Immature natural killer cell (primary cell): ENCODE measurements at places on chromosomes 3 and 15.

GRCh38 chr3:127438951-127439350 lies 151.1 kb upstream of the PRR20G start:
- no peak for DNase-seq

DNA sequence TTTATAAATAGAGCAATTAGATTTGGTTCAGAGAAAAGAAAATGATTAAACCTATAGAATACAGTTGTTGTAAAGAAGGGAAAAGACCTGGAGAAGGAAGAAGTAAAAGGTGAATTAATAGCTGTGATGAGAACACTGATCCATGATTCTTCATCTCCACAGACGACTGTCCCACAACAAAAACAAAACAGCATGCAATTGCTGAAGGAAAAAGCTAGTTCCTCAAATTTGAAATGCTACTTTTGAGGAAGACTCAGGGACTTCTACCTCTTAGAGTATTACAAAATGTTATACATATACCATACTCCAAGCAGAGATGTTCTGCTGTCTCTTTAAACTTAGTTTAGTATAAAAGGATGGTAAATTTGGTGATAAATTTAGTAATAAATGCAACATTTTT lies 21.5 kb downstream of the ALCAM start:
- DNase-seq: no peak

GRCh38 chr15:25478313-25478712 lies 39.5 kb upstream of the UBE3A start:
- DNase-seq: no peak

DNA sequence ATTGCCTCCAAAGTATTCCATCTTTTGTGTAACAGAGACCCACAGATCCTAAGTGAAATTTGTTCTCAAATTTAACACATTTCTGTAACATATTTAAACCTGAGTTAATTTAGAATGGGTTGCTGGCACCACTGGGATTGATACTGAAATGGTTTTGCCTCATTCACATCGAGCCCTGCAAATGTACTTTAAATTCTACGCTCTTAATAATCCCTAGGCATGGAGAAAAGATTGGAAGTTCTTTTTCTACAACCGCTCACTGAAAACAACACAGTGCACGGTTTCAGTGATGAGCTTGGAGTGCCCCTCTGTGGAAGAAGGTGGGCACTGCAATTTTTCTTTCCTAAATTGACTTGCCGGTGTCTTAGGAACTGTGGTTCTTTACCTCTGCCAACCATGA lies 109.9 kb upstream of the ATP11B start:
- peak; percentile 36 for DNase-seq

- no peak for DNase-seq
Measured at GRCh38 chr3:138438896-138439295, 4.5 kb downstream of the ESYT3 start.

DNA sequence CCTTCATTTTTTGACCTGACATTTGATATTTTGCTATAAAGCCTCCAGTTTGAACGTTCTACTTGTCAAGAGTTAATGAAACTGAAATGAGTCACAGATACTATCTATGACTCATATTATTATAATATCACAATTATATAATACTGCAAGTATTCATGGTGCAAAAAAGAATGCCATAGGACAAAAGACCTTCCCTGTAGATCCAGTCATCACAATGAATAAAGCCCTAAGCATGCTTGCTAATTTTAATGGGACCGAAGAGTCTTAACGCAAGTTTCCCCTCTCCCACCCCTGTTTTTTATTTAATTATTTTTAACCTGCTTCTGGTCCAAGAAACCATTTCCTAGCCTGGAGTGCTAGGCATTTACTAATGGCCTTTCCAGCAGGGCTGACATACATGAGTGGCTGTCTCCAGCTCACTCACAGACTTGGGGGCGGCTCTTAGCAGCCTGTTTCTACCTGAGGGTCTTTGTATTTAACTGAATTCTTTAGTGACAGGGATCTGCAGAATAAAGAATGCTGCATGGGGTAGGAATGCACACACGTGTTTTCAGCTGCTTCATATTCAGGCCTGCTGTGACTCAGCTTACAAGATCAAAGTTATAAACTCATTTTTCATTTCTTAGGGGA lies 61.2 kb downstream of the THBS1 start:
- DNase-seq: no peak

GRCh38 chr3:122987231-122987630 lies 40.3 kb downstream of the SEMA5B start:
- DNase-seq: no peak

DNA sequence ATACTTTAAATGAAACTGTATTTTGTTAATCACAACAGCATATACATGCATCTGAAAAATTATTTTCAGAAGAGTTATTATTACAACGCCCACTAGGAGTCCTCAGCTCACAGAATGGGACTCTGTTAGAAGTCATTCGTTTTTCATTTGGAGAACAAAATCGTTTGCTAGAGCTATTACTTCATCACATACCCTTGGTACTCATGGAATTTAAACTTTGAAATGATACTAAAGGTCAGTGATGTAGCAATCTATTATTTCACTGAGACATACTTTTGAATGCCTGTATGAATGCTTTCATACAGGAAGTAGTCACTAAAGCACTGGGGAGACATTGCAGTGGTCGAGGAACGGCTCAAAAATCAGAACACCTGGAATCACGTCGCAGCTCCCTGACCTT lies 198.1 kb downstream of the MBNL1 start:
- DNase-seq: peak; percentile 30

DNA sequence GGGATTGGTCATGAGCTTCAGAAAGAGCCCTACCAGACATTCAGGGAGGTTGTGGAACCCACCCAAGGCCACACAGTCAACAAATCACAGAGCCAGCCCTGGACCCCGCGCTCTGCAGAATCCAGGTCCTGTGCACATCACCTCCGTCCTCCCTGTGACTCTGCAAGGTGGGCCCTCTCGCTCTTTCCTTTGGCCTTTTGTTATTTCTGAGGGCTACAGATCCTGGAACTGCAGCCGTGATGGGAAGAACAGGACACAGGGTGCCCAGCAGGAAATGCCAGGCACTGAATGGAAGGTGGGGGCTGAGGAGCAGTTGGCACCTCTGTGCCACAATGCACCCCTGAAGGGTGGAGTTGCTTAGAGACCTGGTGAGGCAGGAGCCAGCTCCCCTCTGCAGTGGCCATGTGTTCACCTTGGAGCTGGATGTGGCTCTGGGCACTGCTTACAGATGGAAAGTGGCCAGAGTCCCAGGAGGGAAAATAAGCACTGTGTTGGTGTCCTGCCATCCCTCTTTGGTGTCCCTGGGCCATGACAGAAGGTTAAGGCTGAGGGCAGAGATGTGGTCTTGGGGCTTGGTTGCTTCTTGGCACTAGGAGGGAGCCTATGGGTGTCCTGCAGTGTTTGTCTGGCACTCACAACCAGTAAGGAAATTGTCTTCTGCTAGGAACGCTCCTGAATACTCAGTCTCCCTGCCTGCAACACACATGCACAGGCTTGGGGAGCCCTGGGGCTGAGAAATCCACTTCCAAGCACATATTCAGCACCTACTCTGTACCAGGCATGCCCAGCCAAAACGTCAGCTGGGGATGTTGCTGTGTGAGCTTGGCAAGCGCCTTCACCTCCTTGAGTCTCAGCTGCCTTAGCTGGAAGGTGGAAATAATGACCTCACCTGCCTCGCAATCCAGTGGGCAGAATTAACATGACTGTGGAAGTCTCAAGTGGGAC lies 98.0 kb upstream of the SLC6A6 start:
- DNase-seq: no peak

DNA sequence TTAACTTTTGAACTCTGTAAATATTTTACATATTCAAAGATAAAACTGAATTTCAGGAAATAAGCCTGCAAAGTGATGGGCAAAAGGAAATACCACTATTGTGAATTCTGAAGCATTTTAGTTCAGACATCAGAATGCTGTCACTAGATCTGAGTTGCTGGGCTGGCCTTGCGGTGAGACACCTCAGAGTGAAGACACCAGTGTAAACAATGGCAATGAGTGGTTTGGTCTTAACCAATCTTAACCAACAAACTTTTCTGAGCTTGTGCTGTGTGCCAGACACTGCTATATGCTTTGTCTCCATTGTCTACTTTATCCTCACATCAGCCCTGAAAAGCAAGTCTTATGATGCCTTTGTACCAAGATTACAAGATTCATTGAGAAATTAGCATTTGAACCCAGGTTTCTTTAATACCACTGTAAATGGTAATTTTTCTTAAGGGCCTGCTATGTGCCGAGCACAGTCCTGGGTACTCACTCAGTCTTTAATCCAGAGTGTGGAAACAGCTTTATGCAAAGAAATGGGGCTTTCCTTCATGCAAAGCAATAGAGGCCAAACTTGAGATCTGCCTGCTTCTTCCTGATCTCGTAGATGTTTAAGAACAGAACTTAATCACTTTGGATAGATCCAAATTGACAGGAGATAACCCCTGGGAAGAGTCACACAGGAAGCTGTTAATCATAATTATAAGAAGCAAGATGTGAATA lies 55.0 kb downstream of the TMEM39A start:
- no peak for DNase-seq

GRCh38 chr3:23489300-23490158 lies 286.4 kb downstream of the UBE2E2 start:
- DNase-seq: no peak

DNA sequence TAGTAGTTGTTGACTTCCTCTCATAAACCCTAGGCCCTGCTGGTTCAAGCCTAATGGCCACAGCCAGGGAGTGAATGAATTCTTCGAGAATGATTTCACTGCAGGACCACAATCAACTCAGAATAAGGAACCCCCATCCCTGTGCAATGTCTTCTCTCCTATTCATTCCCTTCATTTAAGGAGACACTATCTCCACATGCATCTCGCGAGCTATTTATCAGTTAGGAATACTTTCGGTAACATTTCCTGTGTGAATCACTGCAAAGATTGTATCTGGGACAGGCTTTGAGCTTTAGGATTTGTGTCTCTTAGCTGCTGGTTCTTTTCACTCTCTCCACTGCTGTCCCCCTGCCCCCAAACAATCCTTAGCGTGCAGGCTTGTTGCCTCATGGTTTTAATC lies 94.4 kb downstream of the MYLK start:
- no peak for DNase-seq

DNA sequence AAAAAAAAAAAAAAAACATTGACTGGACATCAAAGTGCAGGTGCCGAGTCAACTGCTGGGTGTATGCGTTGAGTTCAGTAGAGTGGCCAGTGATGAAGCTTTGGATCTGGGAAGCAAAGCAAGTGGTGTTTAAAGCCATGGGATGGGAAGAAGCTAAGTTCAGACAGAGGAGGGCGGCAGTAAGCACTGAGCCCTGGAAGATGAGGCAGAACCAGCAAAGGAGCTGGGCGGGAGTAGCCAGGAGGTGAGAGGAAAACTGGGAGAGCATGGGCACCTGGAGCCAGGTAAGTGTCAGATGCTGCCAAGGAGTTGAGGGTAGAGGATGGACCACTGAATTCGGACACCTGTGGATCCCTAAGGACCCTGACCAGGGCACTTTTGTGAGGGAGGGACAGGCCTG lies 11.4 kb upstream of the GNAI2 start:
- no peak for DNase-seq

- no peak for DNase-seq
Measured at GRCh38 chr15:74274470-74275038, 38.4 kb downstream of the CCDC33 start.

GRCh38 chr3:148943506-148944205 lies 47.7 kb upstream of the GYG1 start:
- peak; percentile 30 for DNase-seq

- no peak for DNase-seq
Measured at GRCh38 chr3:17820704-17821103, 78.3 kb upstream of the TBC1D5 start.

GRCh38 chr3:74465715-74466410 lies 148.6 kb downstream of the CNTN3 start:
- no peak for DNase-seq

DNA sequence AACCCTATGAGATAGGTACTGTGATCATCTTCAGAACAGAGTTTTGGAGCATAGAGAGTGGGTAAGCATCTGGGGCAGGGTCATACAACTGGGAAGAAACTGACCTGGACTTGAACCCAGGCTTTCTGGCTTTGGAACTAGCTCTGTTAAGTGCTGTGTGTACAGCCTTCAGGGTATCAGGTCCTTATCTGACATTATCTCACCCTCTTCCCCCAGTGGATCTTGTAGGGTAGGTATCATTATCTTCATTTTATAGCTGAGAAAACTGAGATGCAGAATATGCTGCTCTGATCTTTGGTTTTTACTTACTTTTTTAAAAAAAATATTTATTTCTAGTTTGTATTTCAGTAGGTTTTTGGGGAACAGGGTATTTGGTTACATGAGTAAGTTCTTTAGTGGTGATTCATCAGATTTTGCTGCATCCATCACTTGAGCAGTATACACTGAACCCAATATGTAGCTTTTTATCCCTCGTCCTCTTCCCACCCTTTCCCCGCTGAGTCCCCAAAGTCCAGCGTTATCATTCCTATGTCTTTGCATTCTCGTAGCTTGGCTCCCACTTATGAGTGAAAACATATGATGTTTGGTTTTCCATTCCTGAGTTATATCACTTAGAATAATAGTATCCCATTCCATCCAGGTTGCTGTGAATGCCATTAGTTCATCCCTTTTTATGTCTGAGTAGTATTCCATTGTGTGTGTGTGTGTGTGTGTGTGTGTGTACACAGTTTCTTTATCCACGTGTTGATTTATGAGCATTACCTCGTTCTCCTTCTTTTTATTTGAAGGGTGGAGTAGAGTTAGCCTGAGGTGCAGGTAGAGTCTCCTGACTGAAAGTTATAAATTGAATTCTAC lies 271.2 kb downstream of the PTPRG start:
- no peak for DNase-seq

- DNase-seq: peak; percentile 92
Measured at GRCh38 chr3:132416807-132417694, at the start of gene DNAJC13. Gene DNAJC13 (plus strand): TSS chr3:132417502. CDS start chr3:132434551, 17,049 bp downstream.

- DNase-seq: no peak
Measured at GRCh38 chr3:53318522-53318921, 28.8 kb downstream of the DCP1A start.

- no peak for DNase-seq
Measured at GRCh38 chr3:43627360-43627759, 5.5 kb upstream of the ANO10 start.

DNA sequence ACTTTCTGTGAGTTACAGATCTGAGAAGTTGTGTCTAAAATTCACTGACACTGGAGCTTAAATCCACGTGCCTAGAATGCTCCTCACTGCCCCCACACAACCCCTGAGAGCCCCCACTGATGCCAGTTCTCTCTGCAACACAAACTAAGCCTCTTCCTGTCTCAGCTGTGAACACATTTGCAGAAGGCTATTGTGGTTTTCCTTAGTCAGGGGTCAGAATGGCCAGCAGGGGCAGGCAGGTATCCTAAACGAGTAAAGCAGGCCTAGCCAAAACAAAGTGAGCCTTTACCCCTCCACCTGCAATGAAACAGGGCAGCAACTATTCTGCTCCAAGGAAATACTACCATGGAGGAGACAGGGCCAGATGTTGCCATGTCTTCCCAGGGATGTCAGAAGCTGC lies 78.6 kb downstream of the FHIT start:
- peak; percentile 3 for DNase-seq

GRCh38 chr3:58471025-58471887 lies 20.6 kb upstream of the KCTD6 start:
- DNase-seq: peak; percentile 64

DNA sequence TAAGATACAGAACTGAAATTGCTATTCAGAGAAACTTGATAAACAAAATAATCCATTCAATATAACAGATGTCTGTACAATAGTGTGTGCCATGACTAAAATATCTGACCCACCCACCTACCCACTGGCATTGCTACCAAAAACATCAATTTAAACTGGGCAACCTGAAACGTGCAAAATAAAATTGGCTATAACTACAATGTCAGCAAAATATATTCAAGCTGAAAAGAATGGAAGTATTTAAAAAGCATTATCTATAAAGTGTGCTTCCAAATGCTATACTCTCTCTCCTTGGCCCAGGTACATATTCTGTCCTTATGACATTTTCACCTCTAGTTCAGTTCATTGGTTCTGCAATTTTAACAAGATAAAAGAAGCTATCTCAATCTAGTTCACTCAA lies 379.6 kb upstream of the ATP11B start:
- DNase-seq: no peak
